ENCODE measurements at places on chromosomes 12 and 14.

- no peak for DNase-seq
These were observed 19.5 kb upstream of the CDK17 start for GRCh38 chr12:96419576-96420276.

- no peak for DNase-seq
These were observed 57.3 kb upstream of the ELK3 start for GRCh38 chr12:96136725-96137378.

GRCh38 chr14:101288436-101289229 lies 272.7 kb upstream of the DIO3 start:
- no peak for DNase-seq

GRCh38 chr12:103401421-103401820 lies 94.3 kb downstream of the C12orf42 start:
- no peak for DNase-seq

DNA sequence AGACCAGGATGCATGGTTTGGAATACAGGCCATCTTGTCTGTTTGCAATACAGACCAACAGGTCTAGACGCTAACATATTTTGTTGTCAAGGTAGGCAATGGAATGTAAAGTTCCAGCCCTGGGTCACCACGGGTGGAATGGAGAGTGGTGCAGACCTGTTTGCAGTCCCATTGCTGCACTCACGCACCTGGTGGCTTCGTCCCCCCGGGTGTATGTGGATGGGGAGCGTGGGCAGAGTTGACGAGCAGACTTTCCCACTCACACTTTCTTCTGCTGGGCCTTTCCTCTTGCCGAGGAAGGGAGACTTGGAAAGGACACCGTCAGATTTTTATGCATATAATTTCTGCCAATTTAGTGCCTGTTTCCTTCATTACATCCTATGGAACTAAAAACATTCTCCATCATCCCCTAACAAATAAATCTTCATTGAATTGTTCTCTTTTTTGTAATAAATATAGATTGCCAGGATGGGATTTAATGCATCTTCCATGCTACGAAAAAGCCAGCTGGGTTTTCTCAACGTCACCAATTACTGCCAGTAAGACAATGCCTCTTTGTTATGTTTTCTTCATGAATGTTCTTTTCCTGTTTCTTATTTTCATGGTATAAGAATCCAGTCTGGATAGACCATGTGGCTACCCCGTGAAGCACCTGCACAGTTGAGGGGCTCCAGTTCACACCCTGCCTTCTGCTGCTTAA lies 15.2 kb downstream of the DCAF4 start:
- no peak for DNase-seq

DNA sequence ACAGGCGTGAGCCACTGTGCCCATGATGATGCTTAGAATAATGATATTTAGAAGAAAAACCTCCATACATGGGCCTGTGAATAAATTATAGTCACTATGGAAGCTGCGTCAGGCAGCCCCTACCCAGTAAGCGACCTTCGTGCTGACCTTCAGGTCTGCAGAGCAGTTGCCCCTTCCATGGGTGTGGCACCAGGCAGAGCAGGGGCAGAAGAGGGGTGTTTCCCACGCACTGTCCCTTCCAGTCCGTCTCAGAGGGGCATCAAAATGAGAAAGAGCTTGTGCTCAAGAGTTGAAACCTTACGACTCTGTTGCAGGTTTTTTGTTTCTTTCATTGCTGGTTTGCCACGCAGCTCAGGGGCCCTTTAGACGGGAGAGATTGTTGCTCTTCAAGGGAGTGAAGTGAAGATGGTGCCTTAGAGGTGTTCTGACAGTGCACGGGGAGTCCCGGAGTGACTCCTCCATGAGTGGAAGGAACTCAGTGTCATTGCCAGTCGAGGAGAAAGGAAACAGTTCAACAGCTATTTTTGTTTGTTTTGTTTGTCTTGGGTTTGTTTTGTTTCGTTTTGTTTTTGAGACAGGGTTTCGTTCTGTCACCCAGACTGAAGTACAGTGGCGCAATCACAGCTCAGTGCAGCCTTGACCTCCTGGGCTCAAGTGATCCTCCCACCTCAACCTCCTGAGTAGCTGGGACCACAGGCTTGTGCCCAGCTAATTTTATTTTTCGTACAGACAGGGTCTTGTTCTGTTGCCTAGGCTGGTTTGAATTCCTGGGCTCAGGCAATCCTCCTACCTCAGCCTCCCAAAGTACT lies 13.9 kb downstream of the CKB start:
- DNase-seq, result no peak

GRCh38 chr14:59852350-59852749 lies 18.2 kb downstream of the RTN1 start:
- no peak for DNase-seq

GRCh38 chr14:54642801-54643695 lies 76.1 kb downstream of the SAMD4A start:
- DNase-seq, result peak; percentile 6

GRCh38 chr14:69316449-69317101 lies 56.6 kb downstream of the GALNT16 start:
- no peak for DNase-seq

DNA sequence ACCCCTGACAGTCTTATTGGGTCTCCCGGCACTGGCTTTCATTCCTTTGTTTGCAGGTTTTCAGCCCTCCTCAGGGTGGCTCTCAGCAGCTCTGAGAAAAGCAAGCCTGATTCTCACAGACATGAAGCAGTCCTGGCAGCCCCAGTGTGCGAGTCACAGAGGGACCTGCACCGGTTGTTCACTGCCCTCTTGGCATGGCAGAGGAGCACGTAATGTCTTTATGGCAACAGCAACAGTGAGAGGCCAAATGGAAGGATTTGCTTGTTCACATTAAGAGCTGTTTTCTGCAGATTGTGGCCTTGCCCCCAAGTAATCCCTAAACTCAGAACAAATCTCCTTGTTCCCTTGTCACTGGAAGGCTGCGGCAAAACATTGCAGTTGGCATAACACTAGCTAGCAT lies 3.4 kb downstream of the KCNA5 start:
- no peak for DNase-seq

DNA sequence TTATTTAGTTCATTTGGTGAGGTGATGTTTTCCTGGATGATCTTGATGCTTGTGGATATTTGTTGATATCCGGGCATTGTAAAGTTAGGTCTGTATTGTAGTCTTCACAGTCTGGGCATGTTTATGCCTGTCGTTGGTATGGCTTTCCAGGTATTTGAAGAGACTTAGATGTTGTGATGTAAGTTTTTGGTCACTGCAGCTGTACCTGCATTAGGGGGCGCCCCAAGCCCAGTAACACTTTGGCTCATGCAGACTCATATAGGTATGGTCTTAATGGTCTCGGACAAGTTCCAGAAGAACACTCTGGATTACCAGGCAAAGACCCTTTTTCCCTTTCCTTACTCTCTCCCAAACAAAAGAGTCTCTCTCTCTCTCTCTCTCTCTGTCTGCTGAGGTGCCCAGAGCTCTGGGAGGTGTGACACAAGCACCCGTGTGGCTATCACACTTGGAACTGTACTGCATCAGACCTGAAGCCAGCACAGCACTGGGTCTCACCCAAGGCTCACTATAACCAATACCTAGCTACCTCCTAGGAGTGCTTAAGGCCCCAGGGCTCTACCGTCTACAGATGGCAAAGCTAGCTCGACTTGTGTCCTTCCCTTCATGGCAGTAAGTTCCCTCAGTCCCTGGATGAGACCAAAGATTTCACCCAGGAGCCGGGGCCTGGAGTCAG lies 425.8 kb upstream of the ATXN7L3B start:
- DNase-seq, result no peak

DNA sequence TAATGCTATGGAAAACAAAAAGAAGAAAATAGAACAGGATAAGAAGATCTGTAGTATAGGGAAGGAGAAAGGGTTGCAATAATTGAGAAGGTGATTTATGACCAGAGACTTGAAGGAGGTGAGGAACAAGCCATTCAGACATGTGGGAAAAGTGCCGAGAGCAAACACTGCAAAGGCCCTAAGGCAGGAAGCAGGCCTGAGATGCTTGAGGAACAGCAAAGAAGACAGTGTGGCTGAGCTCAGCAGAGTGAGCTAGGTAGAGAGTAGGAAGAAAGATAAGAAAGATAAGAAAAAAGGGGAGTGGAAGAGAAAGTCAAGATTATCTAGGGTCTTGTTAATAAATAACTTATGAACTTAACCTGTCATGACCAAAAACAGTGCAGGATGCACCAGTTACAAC lies 671.8 kb downstream of the RPS29 start:
- DNase-seq, result no peak

All from CD4-positive, alpha-beta T cell treated with Interferon gamma for 1 hour (primary cell).